Stromal cell of bone marrow (primary cell): ENCODE measurements at places on chromosomes 5 and 9.

GRCh38 chr5:96342581-96342980 is 90.5 kb downstream of the PCSK1 start:
- DNase-seq, result no peak

- DNase-seq, result no peak
Observed at GRCh38 chr9:136527721-136528710, 17.8 kb downstream of the NOTCH1 start.

- peak; percentile 21 for DNase-seq
Observed at GRCh38 chr5:147446523-147446922, 63.3 kb downstream of the DPYSL3 start.

- DNase-seq, result no peak
Observed at GRCh38 chr9:128148509-128149000, 698 bp upstream of the LCN2 start.

- DNase-seq, result no peak
Observed at GRCh38 chr9:20662156-20662555, 21.9 kb upstream of the FOCAD start.

DNA sequence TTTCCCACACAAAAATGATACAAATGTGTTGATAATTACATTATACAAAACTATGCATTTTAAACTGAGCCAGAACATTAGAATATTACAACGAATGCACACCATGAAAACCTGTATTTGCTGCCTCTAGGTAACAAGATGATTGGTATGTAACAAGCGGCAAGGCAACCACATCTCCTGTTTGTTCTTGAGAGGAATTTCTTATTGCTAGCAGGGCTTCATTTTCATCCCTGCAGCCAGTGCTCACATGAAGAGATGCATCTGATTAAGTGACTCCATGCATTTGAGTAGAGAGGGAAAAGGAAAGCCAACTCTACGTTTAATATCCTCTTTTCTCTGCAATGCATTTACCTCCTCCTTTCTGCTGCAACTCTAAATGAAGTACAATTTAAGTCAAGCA is 36.6 kb downstream of the FRMD3 start:
- no peak for DNase-seq

- no peak for DNase-seq
Observed at GRCh38 chr5:160869989-160870521, 18.0 kb upstream of the ATP10B start.

DNA sequence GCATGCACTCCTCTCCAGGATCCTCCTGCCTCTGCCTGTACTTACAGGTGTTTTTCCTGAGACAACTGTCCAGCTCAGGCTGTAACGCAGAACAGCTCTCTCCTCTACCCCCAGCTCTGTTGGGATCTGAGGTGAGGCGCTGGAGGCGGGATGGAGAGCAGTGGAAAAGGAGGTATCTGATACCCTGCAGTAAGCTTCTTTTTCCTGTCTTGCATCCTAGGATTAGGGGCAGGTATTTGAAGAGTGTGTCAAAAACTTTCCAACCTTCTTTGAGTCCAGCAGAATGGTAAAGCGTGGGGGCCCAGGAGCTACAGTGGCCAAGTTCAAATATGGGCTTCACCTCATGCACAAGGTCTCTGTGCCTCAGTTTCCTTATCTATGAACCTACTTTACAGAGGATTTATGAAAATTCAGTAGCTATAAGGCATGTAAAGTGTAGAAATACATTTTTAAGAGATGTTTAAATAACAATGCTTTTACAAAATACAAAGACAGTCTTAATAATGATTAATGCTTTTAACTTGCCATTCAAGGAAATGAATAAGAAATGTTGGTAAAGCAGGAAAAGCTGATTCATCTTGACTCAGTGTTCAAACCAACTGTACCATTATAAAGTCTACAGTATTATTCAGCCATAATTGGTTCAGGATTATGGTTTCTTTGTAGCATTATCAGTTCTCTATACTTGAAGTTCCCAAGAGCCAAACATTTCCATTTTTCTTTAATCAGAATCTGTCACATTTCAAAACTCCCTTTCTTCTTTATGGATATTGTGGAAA is 26.1 kb downstream of the MAP1B start:
- DNase-seq, result peak; percentile 62
